CD4-positive, CD25-positive, alpha-beta regulatory T cell (primary cell): ENCODE measurements at places on chromosomes 6 and 20. TPM values are rescaled to one million over a fixed set of nuclear protein-coding genes. Genes with fewer than 3 reads are reported as not detected.

The BPIFB6 gene
- total RNA-seq: not detected

The SLC22A2 gene
- not detected for total RNA-seq

The FAXC gene
- not detected for total RNA-seq

The LAMA5 gene
- 0.91 TPM for total RNA-seq

The BNIP5 gene
- not detected for total RNA-seq

DNA sequence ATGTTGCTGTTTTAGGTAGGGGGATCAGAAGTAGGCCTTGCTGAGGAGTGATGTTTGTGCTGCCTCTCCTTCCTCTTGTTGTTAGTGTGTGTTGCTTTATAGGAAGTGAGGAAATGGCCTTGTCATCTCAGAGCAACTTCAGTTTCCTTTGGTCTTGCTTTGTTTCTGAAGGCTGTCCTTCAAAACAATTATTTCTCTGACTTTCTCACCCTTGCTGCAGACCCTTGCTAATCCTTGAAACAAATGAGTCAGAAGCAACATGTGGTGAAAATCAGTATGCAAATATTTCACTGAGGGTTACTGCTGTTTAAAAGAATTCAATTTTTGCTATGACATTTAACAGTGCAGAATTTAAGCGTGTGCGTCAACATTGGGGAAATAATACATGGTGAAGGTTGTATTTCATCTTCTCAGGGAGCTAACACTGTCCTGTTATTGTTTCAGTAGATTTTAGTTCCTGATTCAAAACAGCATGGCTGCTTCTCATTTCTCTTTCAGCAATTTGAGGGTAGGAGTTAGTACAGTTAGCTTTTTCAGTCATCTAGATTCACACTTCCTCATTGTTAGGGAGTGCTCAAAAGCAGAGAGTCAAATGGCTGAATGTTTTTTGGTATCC lies 13.8 kb downstream of the RNF144B start:
- H3K36me3 ChIP-seq: no peaks in the 10 kb centered on the region
- H3K27ac ChIP-seq: no peak overlapping the region
- no peaks in the 10 kb centered on the region for H3K27me3 ChIP-seq
- no peak for DNase-seq
- H3K4me1 ChIP-seq: no peaks in the 10 kb centered on the region
- H3K4me3 ChIP-seq: no peak overlapping the region

- peaks cover 21% of the 10 kb centered on the region for H3K4me1 ChIP-seq
- no peaks in the 10 kb centered on the region for H3K27me3 ChIP-seq
- no peak for DNase-seq
- H3K36me3 ChIP-seq: peaks cover 47% of the 10 kb centered on the region
Observed at GRCh38 chr20:23368316-23369071, 6.5 kb downstream of the GZF1 start.

- peak overlapping the region; percentile 47 for H3K27ac ChIP-seq
- H3K4me3 ChIP-seq: peak overlapping the region; percentile 56
- no peak for DNase-seq
Observed at GRCh38 chr20:44896583-44896982, 11.1 kb downstream of the YWHAB start.

DNA sequence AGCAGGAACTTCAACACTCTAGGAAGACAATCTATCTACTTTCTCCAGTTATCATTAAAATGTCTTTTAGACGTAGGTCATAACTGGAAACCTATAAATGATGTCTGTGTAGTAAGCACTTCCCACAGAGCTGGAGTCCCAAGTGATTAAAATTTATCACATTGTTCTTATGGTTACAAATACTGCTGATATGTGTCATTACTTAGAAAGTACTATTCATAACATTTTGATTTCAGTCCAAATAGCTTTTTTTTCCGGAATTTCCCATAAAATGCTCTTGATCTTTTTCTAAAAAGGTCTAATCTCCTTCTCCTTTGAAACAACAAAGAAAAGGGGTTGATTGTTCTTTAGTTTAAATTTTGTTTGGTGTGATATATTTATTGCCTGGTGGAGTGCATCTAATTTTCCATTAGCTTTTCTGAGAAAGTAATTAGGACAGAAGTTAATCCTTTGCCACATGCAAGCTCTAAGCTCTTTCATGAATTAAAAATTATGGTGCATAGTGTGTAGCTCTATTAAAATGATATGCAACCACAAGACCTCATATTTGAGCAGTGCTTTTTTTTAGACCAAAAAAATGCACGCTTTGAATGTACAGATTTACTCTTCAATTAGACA lies 132.7 kb upstream of the TCF21 start:
- no peaks in the 10 kb centered on the region for H3K36me3 ChIP-seq
- DNase-seq: no peak
- H3K4me1 ChIP-seq: no peaks in the 10 kb centered on the region
- no peak overlapping the region for H3K27ac ChIP-seq
- no peak overlapping the region for H3K4me3 ChIP-seq
- no peaks in the 10 kb centered on the region for H3K27me3 ChIP-seq

- no peak overlapping the region for H3K4me3 ChIP-seq
- H3K27ac ChIP-seq: no peak overlapping the region
- no peaks in the 10 kb centered on the region for H3K36me3 ChIP-seq
- H3K27me3 ChIP-seq: no peaks in the 10 kb centered on the region
Observed at GRCh38 chr6:136445063-136445462, 105.2 kb downstream of the MAP7 start.

DNA sequence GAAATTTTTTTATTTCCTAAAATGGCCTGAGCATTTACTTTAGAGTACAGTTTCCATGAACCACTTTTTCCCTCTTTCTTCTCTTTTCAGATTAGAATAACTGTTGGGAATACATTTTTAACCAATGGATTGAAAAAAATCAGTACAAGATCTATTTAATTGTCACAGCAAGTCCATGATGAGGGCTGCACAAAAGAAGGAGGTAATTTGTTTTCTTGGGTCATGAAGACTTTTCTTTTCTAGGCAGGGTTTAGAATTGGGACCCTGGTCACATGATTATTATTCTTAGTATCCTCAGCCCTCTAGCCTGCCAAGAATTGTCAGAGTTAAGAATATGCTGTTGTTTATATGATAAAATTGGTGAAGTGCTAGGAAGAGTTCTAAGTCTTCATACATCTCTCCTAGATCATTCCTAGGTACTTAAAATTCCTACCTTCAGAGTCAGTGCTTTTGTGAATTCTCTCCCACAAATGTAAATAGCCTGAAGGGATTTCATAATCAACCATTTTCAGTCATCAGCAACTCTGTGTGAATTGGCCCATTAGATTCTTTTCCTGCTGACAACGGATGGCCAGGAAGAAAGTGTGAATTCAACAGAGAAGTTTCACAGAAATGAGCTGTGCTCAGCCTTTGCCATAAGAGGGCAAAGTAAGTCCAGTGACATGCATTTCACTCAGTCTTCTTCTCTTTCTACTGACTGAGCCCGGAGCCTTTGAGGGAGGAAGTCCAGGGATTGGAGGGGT lies 32.4 kb upstream of the TPBG start:
- H3K27me3 ChIP-seq: peaks cover 6% of the 10 kb centered on the region
- no peaks in the 10 kb centered on the region for H3K4me1 ChIP-seq
- H3K36me3 ChIP-seq: no peaks in the 10 kb centered on the region
- DNase-seq: no peak
- no peak overlapping the region for H3K27ac ChIP-seq
- H3K4me3 ChIP-seq: no peak overlapping the region
